Amygdala (tissue), 56 donors: ENCODE measurements at places on chromosomes 11 and 22.

DNA sequence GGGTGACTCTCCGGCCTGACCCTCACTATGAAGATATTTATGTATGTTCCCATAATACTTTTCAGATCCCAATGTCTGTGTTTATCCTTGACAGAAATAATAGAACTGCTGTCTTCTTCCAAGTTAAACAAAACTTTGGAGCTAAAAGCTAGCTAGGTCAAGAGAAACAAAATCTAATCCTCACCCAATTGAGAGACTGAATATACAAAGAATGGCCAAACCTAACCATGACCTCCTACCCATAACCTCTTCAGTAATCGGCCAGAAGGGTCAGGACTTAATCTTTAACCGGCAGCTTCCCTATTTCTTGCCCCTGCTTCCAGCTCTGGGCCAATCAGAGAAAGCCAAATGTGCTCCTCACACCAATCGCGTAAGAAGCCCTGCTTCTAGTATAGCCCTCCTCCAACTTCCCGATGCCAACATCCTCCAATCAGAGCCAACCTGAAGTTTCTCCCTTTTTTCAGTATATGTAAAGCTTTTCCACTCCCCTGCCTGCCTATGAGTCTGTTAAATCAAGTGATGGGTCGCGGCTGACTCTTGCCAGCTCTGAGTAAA, 1.7 kb upstream of the DDX6 start:
- DNase-seq: peak; percentile 76

DNA sequence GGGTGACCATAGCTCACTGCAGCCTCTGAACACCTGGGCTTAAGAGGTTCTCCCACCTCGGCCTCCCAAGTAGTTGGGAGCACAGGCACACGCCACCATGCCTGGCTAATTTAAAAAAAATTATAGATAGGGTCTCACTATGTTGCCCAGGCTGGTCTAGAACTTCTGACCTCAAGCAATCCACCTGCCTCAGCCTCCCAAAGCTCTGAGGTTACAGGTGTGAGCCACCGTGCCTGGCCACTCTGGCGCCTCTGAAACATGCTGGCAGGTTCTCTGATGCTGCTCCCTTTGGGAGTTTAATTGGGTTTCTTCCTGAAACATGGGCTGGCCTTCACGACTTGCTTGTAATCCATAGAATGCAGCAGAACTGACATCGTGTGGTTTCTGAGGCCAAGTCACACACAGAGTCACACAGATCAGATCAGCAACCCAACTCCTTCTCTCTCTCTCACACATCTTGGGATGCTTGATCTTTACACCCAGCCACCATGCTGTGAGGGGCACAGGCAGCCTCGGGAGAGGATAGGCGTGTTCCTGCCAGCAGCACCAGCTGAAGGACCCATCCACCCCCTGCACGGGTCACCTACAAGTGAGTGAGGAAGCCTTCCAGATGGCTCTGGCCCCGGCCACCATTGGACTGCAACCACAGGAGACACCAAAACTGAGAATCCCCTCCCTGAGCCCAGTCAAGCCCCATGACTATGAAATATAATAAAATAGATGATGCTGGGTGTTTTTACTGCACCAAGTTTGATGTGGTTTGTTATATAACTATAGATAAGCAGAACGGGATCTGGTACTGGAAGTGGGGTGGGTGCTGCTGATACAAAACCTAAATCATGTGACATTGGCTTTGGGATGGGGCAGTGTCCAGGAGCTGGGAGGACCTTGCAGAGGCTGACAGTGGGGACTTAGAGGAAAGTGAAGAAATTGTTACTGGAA, 3.1 kb upstream of the GSC2 start:
- DNase-seq: no peak

GRCh38 chr11:62022211-62022610, 54.8 kb upstream of the FTH1 start:
- no peak for DNase-seq

GRCh38 chr11:123143921-123144320, 51.1 kb downstream of the CLMP start:
- DNase-seq: no peak

- DNase-seq: no peak
These were observed 89.8 kb upstream of the PARVA start for GRCh38 chr11:12287374-12288211.

DNA sequence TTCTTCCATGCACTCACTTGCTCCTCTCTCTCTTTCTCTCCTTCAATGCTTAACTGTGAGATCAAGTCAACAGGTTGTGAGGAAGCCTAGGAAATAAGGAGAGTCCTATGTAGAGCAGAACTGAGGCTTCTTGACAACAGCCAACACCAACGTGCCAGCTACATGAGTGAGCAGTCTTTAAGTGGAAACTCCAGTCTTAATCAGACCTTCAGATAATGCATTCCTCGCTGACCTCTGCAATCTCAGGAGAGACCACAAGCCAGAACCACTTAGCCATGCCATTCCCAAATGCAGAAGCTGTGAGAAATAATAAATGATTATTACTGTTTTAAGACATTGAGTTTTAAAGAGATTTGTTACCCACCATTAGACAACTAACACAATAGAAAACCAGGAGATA, 6.1 kb upstream of the TEAD1 start:
- no peak for DNase-seq

GRCh38 chr11:114077482-114078305, 18.2 kb downstream of the ZBTB16 start:
- no peak for DNase-seq
